ENCODE measurements at places on chromosomes 5 and 9. TPM values are rescaled to one million over a fixed set of nuclear protein-coding genes. Genes with fewer than 3 reads are reported as not detected.

DNA sequence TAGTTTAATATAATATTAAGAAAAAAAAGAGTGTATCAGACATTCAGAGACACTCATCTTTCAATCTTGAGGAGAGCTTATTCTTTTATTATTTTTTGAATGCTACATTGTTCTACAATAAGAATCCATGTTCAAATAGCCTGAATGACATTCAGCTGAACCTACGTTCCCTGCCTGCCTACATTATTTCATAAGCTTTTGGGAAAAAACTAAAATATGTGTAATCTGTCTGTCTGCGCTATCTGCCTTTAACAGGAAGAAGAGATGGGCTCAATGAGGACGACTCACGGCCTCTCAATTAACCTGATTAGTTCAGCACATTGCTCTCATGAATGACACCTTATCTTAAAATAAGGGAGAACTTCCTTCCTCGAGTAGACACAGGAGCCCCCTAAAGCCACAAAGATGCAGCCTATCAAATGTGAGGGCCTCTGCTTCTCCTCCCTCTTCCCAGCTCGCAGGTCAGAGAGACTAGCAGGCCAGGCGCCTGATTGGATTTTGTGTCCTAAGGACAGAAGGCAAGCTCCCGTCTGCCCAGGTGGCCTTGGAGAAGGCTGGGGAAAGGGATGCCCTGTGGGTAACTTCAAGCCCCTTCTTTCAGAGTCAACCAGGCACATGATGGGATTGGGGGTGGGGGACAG, 37.8 kb downstream of the EBF1 start:
- DNase-seq = no peak

- DNase-seq = no peak
These were observed 23.6 kb upstream of the TNFSF8 start for GRCh38 chr9:114953959-114954358.

FOXD4L3 gene
- not detected for total RNA-seq

SHC3 gene
- total RNA-seq = not detected

JAKMIP2 gene
- 7.8 TPM for total RNA-seq

- no peak for DNase-seq
These were observed 339.1 kb downstream of the SPATA31D1 start for GRCh38 chr9:82327641-82328040.

F12 gene
- not detected for total RNA-seq

DOCK2 gene
- total RNA-seq = 187 TPM
